ENCODE measurements at places on chromosomes 11 and 22.

- DNase-seq = peak; percentile 89
These were observed 2.6 kb upstream of the UCP3 start for GRCh38 chr11:74011360-74012073.

DNA sequence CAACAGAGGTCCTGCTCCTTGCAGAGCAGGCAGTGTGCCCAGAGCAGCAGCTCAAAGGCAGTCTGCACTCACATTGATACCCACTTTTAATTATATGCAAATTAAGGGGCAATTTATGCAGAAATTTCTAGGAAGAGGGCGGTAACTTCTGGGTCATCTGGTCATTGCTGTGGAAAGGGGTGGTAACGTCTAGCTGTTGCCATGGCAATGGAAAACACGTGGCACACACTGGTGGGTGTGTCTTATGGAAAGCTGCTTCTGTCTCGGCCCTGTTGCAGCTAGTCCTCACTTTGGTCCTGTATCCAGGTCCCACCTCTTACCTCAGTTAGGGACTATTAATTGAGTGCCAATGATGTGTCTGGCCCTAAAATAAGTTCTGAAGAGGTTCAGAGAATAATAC lies 36.8 kb downstream of the BARX2 start:
- peak; percentile 5 for DNase-seq

DNA sequence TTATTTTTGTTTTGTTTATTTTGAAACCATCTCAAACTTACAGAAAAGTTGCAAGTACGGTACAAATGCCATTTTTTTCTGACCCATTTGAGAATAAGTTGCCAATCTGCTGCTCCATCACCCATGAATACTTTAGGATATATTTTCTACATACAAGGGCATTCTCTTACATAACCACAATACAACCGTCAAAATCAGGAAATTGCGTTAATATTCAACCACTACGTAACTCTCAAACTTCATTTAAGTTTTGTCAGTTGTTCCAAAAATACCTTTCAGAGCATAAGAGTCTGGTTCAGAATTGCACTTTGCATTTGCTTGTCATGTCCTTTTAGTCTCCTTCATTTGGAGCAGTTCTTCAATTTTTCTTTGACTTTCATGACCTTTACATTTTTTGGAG lies 194.3 kb upstream of the BDNF start:
- no peak for DNase-seq

DNA sequence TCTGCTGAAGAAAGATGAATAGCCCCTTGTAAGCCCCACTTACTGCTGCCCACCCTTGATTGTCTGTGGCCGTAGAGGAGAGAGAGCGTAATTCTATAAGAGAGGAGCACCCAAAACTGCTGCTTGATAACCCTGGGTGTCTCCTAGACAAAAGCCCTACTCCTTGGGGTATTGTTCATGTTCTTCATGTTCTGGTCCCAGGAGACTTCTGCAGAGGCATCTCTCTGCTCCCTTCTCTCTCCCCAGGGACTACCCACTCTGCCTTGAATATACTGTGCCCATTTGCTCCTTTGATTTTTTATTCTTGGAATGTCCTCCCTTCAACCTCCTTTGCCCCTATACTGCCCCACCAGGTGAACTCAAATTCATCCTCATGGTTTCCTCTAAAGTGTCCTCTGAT lies 417.8 kb upstream of the CADM1 start:
- no peak for DNase-seq

DNA sequence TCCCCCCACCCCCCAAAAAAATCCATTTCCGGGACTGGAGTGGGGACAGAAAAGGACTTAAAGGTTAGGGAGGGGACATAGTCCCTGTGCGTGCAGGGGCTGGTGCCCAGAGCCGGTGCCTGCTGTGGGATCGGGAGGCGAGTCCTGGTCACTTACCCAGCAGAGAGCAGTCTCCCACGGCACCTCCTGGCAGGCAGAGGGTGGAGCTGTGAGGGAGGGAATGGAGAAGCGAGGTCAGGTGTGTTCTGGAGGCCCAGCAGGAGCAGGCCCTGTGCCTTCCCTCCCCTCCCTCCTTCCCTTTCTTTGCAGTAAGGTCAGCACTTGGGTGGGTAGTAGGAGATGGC lies 28.4 kb downstream of the SHANK3 start:
- DNase-seq = no peak

DNA sequence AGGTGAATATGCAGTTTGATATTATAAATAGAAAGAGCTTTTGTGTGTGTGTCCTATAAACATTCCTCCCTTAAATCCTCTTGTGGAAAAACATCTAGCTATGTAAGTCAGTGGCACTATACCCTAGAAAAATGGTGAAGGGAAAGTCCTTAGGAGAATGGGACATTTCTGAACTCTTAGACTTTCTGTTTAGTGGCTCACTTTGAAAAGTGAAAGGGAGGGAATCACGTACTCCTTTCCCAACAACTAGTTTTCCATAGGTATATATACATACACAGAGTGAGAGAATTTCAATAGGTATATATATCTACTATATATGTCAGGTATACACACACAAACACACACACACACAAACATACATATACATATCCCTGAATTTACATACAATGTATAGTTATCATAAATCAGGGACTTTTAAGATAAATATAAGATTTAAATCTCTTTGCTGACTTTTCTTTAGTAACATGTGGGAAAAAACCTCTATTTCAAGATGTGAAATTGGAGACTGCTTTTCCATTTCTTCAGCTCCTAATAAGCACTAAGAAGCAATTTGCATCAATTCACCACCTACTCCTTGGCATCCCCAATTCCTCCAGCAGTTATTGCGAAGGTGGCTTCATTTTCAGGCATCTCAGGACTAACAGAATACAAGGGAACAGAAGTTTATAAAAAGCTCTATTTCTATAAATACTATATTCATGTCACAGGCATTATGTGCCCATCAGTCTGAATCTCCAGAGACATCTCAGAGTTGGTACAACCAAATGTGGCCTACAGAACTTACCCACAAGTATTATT lies 13.5 kb upstream of the DDX17 start:
- no peak for DNase-seq

- DNase-seq = no peak
These were observed 121.4 kb upstream of the TTC12 start for GRCh38 chr11:113193016-113193415.

GRCh38 chr22:37607010-37607934 lies 1.4 kb upstream of the GGA1 start:
- peak; percentile 31 for DNase-seq

- no peak for DNase-seq
These were observed 33.2 kb downstream of the BTBD10 start for GRCh38 chr11:13429836-13430235.

- DNase-seq = no peak
These were observed 21.5 kb upstream of the ETS1 start for GRCh38 chr11:128608746-128609407.

- peak; percentile 7 for DNase-seq
These were observed 98.3 kb upstream of the CHRM4 start for GRCh38 chr11:46489656-46490560.

- DNase-seq = no peak
These were observed 31.5 kb upstream of the PANX2 start for GRCh38 chr22:50138988-50139387.

DNA sequence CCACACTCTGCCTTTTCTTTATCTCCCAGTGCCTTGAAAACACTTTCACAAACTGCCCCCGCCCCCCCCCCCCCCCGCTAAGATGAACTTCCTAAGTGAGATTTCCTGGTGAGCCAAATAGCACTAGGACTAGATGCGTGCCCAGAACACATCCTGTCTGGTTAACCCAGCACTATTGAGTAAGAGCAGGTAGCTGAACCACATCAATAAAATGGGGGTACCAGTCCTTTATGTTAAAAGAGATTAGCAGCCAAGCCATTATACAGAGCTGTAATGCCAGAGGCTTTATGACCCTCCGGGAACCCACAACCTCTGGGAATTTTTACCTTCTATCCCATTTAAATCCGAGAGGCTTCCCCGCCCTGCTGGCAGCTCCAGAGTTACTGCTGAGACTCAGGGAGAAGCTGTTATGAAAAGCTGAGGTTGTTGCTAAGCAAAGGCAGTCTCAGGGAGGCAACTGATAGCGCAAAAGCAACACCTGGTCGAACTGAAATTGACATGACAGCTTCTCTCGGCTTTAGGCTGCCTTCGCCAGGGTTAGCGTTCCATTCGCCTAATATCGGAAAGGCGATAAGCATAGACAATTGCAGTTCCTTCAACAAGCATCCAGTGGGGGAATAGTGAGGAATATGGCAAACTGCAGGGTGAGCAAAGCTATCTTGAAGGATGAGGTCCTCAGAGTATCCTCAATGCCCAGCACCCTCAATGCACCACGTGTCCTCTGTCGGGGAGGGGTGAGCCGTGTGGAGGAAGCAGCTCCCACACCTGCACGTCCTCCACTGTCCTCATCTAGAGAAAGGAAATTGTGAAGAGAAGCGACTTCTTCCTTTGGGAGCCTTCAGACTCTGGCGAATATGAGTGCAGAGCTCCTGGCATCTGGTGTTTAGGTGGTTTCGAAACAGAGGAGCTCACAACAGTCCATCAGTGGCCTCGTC lies 977.0 kb downstream of the NTM start:
- no peak for DNase-seq

DNA sequence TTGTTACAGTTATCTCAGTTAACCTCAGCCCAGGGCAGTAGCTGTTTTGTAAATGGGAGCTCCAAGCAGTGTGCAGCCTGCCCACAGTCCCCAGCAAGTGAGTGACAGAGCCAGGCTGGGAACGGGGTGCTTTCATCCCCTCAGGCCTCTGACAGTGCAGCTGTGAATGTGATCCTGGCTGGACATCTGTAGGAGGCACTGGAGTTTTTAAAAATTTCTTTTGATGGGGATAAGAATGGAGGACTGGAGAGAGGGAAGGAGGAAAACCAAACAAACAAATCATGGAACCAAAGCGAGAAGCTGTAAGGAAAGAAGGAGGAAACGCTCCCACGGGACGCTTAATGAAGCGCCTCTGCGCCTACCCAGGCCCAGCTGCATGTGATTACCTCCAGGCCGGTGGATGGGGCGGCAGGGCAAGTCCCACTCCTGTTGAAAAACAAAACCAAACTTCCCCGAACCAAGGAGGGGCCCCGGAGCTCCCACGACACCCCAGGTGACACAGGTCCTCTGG lies 40.6 kb downstream of the SCUBE1 start:
- no peak for DNase-seq

GRCh38 chr22:50314455-50315288 lies 7.2 kb upstream of the PLXNB2 start:
- DNase-seq = peak; percentile 77

DNA sequence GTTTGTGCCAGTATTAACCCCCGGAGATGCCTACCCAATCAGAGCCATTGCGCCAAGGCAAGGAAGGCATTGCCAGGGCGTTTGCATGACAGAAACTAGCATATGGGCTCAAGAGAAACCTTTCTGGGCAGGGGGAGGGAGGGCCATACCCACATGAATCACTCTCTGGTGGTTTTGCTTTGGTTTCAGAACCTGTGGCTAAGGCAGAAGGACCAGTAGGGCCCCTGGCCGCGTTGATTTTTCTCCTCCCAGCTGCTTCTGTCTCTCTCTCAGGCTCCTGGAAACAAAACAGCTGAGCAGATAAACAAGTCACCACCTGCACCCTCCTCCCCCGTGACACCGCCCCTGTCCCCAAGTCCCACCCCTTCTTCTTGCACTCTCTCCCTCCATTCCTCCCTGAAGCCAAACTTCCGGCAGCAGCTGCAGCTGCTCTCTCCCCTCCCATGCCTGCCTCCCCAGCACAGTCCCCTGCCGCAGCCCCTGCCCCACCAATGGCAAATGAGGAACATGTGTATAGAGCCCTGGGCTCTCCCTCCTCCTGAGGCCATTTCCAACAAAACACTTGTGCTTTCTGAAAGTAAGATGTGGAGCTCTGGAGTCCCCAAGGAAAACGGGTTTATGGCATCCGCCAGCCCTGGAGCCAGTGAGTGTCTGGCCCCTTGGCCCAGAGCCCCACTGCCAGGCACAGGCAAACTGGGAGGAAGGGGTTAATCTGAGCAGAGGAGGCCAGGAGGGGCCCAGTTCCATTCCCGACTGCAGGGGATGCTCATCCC lies 39.0 kb upstream of the ADA2 start:
- DNase-seq = no peak

GRCh38 chr11:33984682-33985389 lies 66.7 kb upstream of the CAPRIN1 start:
- DNase-seq = no peak

DNA sequence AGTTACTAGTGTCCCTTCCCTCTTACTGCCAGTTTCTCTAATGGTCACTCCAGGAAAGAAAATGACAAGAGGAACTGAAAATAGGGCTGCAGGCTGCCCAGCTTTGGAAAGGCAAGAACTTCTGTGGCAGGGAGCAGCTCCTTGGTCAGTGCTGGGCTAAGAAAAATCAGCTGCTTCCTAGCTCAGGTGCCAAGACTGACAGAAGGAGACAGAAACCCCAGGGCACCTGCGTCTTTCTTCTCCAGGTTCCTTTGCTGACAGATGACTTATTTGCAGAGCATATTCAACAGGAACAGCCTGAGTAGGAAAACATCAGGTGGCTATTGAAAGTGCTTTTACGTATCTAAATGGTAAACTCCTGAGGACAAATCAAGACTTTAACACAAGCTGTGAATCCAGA lies 25.4 kb downstream of the MAML2 start:
- no peak for DNase-seq

DNA sequence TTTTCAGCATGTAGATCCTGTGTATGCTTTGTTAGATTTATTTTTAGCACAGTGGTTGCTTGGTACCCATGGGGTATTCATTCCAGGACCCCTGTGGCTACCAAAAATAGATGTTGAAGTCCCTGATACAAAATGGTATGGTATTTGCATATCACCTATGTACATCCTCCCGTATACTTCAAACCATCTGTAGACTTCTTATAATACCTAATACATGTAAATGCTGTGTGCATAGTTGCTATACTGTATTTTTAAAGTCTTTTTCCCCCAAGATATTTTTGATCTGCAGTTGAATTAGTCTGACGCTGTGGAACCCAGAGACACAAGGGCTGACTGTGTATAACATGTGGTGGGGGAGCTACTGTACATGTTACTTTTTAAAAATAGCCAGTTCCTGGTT lies 101.1 kb downstream of the ATXN10 start:
- DNase-seq = no peak

DNA sequence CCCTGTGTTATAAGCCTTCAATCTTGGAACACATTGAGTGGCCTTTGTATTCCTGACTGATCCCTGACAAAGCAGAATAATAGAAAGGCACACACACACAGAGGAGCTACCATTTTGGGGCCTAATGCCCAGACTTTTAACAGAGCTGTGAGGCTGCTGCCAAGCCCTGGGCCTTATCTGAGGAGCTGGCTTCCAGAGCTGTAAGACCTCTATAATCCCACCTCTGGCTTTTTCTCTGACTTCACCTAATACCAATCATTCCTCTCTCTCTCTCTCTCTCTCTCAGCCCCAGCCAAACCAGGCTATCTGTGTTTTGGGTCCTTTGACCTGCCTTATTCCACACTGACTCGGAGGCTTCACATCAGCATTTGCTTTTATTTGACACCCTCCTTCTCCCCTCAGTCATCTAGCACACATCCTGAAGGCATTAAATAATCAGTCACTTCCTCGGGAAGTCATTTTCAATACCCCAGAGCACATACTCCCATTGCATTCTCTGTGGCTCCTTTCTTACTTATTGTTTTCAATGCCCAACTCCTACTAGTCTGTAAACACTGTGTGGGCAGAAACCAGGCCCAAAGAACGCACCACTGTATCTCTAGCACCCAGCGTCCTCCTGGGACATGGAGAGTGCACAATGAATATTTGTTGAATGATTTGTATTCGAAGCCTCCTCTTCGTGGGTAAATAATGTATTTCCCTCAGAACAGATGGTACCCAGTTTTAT lies 21.2 kb upstream of the TRIM44 start:
- DNase-seq = no peak

Measured in CMK (cell line).